Islet precursor cell (in vitro differentiated cells): ENCODE measurements at places on chromosomes 12 and 14.

DNA sequence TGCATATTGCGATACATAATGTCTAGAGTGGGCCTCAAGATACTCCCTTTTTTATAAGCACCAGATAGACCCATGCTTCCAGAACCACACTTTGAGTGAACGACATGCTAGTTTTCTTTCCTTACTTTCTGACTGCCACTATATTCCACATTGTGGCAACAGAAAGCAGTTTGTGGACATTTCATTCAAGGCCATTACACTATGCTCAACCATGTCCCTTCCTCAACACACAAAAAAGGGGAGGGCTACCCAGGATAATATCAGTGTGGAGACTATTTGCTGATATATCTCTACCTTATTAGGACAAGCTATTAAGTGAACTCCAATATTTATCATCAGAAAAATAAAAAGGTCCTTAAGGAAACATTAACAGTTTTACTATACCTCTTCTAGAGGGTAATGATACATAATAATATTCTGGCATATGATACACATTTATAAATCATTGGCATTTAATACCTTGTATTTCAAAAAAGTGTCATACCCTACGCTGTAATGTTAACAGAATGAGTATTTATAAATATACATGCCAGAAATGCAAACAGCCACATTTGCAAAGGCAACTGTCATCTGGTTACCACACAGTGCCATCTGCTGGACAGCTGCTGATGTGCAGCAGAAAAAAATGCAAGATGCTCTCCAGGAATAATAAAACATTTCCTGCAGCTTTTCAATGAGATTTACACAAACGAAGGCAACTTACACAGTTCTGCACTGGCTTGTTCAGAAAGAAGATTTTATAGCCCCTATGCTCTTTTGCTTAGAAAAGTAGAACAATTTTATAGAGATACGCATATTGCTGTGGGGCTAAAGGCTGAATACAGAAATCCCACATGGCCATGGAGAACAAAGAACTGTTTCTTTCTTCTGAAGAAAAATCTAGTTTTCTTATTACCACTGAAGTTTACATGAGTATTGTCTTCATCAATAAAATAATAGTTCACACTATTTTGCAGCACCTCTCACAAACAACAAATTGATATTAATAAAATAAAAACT lies 182.2 kb upstream of the GRIP1 start:
- DNase-seq: peak; percentile 75

- DNase-seq: no peak
Measured at GRCh38 chr12:52568111-52568510, 5.5 kb downstream of the KRT74 start.

GRCh38 chr14:91068642-91069041 lies 8.2 kb upstream of the RPS6KA5 start:
- DNase-seq: no peak

DNA sequence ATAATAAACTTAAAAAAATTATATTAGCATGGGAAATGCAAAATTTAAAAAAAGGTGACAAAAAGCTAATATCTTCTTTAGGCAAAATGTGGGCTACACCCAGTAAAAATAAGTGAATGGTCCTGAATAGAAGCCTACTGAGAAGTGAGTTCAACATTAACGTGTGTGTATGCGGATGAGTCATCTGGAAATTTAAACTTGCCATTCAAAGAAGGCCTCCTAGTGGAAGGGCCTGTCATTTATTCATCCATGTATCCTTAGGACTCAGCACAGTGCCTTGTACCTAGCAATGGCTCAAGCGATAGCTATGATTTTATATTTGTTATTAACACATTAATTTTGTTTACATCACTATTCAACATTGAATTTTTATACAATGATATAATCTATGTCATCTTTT lies 226.2 kb downstream of the NUBPL start:
- DNase-seq: no peak

DNA sequence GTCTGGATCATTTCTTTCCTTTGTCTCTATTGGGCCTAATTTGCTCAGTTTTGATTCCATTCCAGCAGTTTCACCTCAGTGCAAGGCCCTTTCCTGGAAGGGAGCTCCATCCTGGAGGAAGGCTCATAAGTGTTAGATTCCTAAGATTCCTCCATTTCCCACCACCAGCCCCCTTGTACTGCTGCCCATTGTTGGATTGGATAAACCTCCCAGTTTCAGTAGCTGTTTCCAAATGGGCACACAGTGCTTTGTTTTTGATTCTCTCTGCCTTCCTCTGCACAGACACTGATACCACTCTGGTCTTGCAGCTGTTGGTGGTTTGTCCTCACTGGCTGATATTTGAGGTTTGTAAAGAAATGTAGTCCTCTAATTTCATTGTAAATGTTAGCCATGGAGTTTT lies 158.9 kb downstream of the SLC15A5 start:
- peak; percentile 63 for DNase-seq

DNA sequence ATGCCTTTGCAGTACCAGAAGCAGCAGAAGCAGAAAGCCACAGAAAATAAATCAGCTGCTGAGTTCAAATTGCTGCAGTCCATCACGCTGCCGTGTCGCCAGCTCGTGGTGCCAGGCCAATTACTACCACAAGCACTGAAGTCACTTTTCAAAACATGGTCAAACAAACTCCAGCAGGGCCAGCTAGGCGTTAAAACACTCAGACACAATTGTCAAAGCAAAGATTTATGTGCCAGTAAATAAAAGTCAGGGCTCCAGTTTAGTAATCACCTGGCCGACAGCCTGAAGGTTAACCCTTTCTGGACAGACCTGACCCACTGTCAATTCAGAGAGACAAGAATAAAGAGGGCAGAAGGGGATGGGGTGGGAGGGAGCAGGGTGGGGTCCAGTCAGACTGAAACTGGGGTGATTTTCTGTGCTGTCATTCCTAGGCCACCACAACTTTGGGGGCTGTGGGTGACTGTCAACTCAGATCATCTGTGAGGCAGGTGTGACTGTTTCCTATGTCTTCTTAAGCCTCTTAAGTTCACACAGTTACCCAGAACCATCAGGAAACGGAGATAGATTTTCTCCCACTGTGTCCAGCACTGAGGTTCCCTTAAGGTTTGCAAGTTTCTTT lies 109.8 kb upstream of the FUT8 start:
- no peak for DNase-seq

- no peak for DNase-seq
Measured at GRCh38 chr12:40171501-40171900, 53.3 kb upstream of the LRRK2 start.

DNA sequence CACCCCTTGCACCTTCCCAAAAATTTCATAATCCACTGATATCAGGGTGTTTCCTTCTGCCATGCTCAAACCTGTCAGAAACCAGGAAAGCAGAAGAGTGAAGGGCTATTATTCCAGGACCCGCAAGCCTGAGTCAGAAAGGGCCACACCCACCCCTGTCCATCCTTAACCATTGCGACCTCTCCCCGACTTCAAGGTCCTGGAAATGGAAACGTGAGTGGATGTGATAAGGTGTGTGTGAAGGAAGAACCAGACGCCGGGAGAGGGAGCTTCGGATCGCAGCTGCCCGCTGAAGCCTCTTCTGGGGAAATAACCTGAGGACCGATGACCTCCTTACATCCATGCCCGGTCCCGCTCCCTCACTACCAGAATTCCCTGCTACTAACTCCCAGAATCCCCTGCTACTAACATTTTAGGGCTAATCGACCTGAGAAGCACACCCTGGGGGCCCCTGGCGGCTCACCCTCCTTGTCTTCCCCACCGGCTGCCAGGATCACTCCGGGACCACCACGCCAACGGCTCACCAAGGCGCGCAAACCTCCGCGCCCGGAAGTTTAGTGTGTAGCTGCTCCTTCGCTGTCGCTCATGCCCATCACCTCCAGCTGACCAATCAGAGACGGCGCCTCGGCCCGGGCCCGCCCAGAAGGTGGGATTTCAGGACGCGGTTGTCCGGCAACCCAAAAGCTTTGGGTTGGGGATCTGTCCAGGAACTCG lies at the start of gene ACYP1:
Gene ACYP1, minus strand, starts transcription at position 534 of the 714 bp plus-strand sequence. Its CDS starts 471 bp downstream, at position 63.
- peak; percentile 96 for DNase-seq

GRCh38 chr12:22765421-22766130 lies 140.6 kb downstream of the ETNK1 start:
- peak; percentile 93 for DNase-seq

- DNase-seq: no peak
Measured at GRCh38 chr12:129325566-129325965, 472.3 kb downstream of the GLT1D1 start.

- no peak for DNase-seq
Measured at GRCh38 chr14:56170877-56171422, 52.7 kb downstream of the PELI2 start.

- no peak for DNase-seq
Measured at GRCh38 chr14:31592631-31593030, 31.4 kb downstream of the NUBPL start.

- no peak for DNase-seq
Measured at GRCh38 chr12:11732715-11733114, 83.2 kb downstream of the ETV6 start.

DNA sequence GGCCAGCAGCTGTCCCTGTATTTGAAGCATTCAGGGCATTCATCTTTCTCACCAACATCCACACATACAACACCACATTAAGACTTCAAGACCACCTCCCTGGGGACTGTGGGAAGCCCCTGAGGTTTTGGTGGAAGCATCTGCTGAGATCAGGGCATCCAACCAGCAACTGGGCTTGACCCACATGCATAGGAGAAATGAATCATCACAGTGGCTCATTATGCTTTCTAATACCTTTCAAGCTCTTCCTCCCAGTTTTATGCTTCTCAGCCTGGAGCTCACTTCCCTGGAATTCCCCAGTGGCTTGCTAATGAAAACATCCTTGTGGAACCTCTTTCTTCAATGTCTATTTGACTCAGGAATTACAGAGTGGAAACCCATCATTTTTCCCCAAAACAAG lies 21.4 kb upstream of the CMKLR1 start:
- DNase-seq: peak; percentile 47

DNA sequence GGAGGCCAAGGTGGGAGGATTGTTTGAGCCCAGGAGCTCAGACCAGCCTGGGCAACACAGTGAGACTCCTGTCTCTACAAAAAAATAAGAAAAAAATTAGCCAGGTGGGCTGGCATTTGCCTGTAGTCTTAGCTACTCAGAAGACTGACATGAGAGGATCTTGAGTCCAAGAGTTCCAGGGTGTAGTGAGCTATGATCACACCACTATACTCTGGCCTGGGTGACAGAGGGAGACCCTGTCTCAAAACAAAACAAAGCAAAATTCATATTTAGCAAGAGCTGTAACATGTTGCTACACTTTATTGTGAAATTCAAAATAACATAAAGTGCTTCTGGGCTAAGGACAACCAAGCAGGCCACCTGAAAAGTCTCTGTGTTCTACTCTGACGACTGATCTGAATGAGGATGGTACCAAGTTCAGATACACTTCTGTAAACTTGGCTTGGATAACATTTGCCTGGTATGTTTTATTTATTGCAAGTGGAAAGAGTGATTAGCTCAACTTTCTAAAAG lies 11.6 kb upstream of the STRN3 start:
- DNase-seq: no peak

- no peak for DNase-seq
Measured at GRCh38 chr12:26277506-26278246, 82.3 kb downstream of the SSPN start.

GRCh38 chr14:85310491-85311272 lies 219.3 kb upstream of the FLRT2 start:
- no peak for DNase-seq

DNA sequence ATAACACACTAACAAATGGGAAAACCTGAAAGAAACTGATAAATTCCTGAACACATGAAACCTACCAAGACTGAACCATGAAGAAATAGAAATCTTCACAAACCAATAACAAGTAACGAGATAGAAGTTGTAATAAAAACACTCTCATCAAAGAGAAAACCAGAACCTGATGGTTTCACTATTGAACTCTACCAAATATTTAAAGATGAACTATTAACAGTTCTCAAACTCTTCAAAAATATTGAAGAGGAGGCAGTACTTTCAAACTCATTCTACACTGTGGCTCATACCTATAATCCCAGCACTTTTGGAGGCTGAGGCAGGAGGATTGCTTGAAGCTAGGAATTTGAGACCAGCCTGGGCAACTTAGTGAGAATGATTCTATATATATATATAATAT lies 48.4 kb upstream of the TMTC2 start:
- no peak for DNase-seq

DNA sequence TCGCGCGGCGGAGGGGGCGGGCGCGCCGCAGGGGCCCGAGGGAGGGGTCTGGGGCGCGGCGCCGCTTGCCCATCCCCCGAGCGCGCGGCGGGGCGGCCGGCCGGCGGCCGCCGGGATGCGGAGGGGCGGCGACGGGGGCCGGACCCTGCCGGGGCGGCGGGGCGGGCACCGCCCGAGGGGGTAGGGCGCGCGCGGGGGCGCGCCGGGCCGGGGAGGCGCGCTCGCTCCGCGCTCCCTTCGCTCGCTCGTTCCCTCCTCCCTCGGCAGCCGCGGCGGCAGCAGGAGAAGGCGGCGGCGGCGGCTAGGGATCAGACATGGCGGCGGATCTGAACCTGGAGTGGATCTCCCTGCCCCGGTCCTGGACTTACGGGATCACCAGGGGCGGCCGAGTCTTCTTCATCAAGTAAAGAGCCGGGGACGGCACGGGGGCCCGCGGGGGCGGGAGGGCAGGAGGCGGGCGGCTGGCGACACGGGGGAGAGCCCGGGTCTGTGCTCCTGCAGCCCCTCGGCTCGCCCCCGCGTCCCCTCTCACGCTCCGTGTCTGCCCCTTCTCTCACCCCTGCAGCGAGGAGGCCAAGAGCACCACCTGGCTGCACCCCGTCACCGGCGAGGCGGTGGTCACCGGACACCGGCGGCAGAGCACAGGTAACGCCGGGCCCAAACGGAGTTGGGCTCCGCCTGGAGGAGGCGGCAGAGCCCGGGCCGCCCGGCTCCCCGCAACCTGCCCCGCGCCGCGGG lies at the start of gene PLEKHA5:
Gene PLEKHA5, plus strand, starts transcription at position 248 of the 738 bp plus-strand sequence. Its CDS starts 67 bp downstream, at position 315.
- DNase-seq: peak; percentile 90

DNA sequence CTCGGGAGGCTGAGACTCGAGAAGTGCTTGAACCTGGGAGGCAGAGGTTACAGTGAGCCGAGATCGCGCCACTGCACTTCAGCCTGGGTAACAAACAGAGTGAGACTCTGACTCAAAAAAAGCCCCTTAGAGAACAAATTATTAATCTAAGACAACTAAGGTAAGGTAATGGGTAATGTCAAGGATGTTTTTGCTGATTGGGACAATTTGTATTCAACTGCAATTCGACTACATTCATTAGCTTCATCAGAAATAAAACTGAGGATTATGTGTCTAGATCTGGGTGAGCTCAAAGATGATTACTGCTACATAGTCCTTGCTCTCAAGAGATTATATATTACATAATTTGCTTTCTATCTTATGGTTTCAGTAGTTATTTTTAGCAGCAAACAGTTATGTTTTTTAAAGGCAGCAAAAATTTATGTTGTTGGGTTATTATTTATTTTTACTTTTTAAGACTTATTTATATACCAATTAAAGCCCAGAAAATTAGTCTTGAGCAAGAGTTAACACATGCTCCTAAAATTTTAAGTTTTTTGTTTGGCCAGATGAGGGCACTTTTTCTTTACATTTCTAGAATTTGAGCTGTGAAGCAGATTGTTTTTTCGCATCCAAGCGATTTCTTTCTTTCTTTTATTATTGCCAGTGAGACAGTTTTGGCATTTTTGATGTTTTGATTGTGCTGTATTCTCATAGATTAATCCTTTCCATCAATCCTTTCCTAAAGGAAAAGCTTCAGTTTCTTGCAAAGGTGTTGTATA lies 52.3 kb downstream of the PLEKHA5 start:
- no peak for DNase-seq
